Hematopoietic multipotent progenitor cell (in vitro differentiated cells): ENCODE measurements at places on chromosomes 5 and 9. TPM values are rescaled to one million over a fixed set of nuclear protein-coding genes. Genes with fewer than 3 reads are reported as not detected.

DNA sequence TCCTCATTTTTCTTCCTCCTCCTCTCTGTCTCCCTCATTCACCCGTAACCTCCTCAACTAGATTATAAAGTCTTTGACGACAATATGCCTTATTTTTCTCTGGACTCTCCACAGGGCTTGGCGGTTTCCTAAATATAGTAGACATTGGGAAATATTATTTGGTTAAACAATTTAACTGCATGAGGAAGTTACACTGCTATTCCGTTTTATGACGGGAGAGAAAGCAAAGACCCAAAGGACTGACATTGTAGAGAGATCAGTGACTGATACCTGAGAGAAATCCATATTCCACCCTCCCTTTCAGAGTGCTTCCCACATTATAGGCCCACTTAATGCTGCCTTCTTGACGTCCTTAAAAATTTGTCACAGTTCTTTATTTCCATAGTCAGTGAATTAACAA is 51.2 kb downstream of the GDA start:
- DNase-seq: no peak

DNA sequence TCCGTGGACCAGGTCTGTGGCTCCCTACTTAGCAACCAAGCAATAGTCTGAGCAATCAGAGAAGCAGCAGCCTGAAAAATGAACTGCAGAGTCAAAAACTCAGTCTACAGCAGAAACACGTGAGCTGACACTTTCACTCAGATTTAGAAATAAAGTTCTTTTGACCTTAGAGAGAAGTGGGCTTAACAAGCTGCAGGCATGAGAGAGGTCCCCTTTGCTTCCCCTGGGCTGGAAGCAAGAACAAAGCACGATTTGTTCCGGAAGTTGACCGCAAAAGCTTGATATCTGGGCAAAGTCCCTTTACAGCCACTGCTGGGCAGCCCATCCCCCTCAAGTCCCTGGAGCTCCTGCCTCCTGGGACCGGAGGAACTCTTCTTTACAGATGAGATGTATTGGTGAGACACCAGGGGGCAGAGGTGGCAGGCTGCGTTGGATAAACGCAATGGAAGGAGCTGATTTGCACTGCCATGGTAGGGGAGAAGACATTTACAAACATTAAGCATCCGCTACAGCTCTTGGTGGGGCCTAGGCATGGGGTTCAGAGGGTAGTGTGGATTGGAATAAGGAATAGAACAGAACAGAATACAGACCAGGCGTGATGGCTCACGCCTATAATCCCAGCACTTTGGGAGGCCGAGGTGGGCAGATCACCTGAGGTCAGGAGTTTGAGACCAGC is 5.8 kb upstream of the SOWAHA start:
- DNase-seq: peak; percentile 42

DNA sequence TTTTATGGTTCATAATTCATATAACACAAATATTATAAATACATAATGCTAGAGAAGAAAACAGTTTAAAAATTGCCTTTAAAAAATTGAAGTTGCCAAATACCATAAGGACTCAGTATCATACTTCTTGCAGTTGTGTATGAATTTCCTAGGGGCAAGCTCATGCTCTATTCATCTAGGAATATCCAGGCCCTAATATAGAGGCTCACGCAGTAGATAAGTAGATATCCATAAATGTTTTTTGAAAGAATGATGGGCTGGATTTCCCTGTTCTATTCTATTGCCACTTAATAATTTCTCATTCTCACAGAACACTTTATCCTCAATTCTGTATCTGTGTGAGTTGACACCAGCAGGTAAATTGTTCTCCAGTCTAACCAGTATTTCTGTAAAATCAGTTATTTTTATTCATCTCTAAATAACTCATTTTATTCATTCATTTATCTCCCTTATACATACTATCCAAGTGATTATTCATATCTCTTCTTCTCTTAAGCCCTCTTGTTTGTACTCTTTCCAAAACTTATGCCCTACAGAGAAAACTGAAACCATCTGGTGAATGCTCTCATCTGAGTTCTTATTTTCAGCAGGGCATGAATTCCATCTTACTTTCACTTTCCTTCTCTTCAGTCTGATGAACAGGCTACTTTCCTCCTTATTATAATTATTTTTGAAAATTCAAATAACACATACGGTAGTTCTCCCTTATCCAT is 97.1 kb downstream of the SLC44A1 start:
- DNase-seq: no peak

The GABBR2 gene
- not detected for total RNA-seq

DNA sequence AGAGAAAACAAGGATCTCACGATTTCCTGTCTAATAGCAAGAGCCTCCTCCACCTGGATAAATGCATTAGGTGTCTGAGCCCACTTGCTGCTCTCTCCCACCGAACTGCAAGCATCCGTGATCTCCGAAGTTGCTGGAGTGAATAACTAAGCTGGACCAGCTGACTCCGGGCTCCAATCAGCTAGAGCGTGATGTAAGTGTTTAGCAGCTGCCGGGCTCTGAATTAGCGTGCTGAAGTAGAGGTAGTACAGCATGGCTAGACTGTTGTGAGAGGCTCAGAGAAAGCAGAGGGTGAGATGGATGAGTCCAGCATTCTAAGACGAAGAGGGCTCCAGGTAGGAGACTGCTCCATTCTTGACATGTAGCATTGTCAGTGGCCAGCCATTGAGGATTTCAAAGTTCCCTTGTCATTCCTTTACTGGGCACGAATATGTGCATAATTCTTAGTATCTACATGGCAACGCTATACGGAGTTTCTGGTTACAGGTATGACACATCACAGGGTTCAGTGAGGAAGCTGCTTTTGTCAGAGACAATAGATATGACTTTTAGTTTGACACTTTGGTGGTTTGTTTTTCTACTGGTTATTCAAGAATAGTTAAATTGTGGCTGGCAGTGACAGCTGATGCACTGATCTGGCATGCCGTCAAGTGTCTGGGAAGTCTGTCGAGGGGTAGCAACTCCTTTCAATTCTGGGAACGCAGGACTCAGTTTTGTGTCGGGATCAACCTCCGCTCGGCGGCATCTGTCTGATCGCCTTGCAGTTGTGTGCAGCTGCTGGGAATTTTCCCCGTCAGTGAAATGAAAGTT is 232.6 kb downstream of the MAST4 start:
- peak; percentile 33 for DNase-seq

DNA sequence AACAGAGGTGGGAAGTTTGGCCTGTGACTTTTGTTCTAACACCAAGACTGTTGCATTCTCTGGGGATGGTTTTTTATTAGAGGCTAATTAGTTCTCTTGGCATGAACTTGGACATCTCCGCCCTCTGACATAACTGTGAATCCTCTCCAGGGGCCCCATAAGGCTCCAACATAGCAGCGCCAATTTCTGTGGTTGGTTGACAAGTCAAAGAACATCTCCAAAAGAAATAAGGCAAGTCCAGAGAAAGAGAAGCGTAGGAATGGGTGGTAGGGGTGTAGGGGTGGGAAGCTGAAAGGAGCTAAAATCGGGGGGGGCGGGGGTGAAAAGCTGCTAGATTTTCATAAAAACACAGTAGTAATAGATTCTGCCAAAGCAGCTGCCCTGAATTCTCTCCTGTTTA is 81.0 kb upstream of the DAB2 start:
- DNase-seq: no peak

DNA sequence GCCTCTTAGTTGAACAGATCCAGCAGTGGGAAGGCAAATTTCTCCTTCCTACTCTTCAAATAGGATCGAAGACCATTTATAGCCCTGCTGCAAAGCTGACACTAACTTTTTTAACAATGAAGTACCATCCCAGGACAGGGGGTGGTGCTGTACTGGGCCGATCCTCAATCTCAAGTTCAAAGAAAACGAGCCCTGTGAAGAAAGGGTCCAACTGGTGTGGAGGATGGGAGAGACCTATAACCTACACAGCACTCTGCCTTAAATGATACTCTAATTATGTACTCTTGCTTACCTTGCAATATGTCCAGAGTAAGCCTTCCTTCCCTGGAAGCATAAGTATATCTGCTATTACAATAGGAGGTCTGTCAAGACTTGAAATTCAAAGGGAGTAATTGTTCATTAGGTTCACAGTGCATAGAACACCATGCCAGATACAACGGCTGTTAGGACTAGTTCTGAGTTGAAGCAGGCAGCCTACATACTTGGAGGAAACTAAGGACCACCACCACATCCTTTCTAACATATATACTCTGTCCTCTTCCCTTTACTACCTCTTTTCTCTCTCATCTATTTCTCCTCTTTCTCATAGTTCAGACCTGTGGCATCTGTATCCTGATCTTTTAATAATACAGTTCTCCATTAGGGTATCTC is 6.2 kb downstream of the ETF1 start:
- DNase-seq: peak; percentile 55
